ENCODE measurements at places on chromosomes 4 and X.

DNA sequence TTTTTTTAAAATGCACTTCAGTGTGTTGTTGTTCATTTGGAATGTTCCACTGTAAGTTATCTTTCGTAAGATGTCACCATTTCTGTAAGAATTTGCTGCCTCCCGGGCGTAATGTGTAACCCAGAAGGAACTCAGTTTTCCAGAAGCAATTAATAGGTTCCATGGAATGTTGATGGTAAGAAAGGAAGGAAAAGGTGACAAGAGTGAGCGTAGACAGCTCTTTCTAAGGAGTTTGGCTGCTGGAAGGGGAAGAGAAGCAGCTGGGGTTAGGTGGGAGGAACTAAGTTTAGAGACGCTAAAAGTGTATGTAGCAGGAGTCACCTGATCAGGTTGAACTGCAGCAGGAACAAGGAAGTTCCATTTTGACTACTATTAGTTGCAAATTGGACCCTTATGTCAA lies 35.9 kb downstream of the PNMA5 start:
- DNase-seq: no peak

DNA sequence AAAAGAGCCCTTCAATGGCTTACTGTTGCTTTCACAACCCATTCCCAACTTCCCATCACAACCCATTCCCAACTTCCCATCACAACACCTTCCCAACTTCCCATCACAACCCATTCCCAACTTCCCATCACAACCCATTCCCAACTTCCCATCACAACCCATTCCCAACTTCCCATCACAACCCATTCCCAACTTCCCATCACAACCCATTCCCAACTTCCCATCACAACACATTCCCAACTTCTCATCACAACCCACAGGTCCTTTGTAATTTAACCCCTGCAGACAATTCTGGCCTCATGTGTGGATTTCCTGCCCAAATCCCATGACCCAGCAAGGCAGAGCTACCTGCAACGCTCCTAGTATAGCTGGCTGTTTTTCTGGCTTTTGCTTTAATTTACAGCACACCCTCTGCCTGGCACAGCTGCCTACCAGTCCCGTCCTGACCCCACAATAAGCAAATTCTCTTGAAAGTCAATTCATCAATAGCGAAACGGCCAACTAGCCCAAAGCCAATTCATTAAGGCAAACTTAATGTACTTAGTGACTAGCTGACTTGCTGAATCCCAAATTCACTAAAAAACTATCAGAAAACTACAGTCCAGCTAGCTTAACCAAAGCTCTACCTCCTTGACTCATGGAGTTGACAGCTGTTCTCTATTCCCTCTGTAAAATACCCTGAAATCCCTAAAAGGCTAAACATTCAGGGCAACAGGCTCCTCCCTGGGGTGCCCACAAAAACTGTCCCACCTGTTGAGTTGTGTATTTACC lies 75.6 kb downstream of the AFAP1 start:
- DNase-seq: no peak

DNA sequence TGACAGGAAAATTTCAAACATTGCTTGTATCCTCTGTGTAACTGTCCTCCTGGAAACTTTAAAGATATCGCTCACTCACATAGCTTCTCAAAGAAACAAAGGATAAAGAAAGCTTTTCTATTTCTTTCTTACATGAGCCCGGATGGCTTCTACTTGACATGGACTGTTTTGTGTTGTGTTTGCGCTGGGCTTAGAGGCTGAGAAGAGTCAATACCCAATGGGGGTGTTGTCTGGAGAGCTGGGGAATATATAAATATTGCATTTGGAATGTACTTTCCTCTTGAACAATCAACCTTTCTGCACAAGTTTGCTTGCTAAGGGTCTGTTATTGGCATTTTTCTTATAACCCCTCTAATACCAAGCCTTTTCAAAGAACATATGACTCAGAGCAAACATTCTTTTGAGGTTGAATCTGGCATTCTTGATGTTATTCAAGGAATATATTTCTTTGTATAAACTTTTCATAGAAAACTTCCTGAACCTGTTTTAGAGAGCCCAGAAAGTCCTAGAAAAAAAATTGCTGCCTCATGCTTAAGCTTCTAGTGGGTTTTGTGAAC lies 331.9 kb downstream of the PACRGL start:
- no peak for DNase-seq

- no peak for DNase-seq
These were observed 339.0 kb upstream of the BOD1L1 start for GRCh38 chr4:13966231-13967195.

- no peak for DNase-seq
These were observed 30.4 kb upstream of the EMCN start for GRCh38 chr4:100548200-100548560.

- DNase-seq: no peak
These were observed 24.5 kb downstream of the RUFY3 start for GRCh38 chr4:70746179-70746839.

GRCh38 chr4:149248191-149248764 lies 567.4 kb downstream of the IQCM start:
- DNase-seq: no peak

- DNase-seq: no peak
These were observed 63.1 kb downstream of the RTL3 start for GRCh38 chrX:78595901-78596502.

- no peak for DNase-seq
These were observed 343.1 kb upstream of the NOCT start for GRCh38 chr4:138672393-138672976.

DNA sequence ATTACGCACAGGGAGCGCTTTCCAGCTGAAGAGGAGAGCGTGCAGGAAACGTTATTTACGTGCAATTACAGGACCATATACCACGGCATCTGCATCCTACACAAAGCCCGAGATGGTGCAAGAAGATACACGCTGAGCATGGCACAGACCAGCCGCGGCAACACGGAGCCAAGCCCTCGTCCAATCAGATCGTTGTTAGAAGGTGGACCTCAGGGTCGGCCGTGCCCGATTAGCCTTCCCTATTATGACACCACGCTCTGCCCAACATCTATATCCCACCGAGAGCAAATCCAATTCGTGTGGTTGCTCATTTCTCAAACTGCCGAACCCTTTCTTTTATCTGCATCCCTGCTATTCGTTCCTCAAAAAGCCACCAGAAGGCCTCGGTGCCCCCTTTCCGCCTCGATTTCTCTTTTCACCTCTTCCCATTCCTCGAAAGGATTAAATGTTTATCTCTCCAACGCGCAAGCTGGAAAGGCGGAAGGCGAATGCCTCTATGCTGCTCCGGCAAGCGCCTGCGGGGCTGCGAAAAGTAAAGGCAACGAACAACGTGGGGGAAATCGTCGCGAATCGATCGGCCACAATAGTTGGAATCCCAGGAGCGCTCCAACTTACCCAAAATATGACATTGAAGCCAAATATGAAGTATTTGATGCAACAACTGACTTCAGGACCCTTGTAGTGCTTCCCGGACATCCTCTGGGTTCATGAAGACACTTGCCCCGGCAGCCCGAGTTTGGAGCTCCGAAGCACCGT lies 702 bp downstream of the TSPAN5 start:
- DNase-seq: no peak

- no peak for DNase-seq
These were observed 65.3 kb downstream of the PDLIM5 start for GRCh38 chr4:94516999-94517398.

GRCh38 chr4:81453024-81453423 lies 18.7 kb downstream of the RASGEF1B start:
- no peak for DNase-seq

- DNase-seq: no peak
These were observed 283.9 kb upstream of the AGA start for GRCh38 chr4:177726111-177726510.

DNA sequence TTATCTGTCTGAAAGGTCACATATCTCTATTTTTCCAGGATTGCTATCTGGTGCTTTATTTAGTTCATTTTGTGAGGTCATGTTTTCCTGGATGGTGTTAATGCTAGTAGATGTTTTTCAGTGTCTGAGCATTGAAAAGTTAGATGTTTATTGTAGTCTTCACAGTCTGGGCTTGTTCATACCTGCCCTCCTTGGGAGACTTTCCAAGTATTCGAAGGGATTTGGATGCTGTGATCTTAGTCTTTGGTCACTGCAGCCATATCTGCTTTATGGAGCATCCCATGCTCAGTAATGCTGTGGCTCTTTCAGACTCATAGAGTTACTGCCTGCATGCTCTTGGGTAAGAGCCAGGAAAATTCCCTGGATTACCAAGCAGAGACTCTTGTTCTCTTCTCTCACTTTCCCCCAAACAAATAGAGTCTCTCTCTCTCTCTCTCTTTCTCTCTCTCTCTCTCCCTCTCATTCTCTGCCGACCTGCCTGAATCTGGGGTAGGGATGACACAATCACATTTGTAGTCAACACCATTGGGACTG lies 130.0 kb downstream of the AR start:
- no peak for DNase-seq

- no peak for DNase-seq
These were observed 49.5 kb downstream of the CAMK2D start for GRCh38 chr4:113711883-113712662.

DNA sequence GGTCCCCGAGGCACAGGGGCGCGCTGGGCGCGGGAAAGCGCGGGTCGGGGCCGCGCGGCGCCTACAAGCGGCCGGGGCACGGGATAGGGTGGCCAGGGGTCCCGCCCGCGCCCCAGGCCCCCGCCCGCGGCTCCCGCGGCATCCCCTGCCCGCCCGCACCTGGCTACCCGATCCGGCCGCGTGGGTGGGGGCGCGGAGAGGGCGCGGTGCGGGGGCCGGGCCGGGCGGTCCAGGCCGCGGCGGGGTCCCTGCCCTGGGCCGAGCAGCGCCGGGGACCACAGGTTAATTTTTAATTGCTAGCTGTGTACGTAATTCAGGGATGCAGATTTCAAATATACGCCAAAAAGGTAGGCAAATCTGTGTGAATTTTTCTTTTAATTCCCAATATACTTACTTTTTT lies 44.3 kb upstream of the FAM47C start:
- no peak for DNase-seq

DNA sequence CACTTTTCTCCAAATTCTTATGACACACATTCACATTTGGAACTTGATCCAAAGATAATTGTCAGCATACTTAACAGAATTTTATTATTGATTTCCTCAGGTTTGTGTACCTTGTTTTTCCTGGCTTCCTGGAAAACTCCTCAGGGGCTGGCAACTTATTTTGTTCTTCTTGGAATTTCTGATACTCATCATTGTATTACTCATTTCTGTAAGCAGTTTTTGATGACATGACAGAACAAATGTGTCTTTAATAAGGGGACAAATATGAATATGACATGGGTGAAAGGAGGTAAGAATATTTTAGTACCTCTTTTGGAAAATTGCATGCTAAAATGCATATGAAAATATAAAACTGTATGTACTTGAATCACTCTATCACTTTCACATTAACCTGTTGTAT lies 237.8 kb downstream of the ADGRL3 start:
- no peak for DNase-seq

GRCh38 chrX:130083656-130084382 lies 26.5 kb downstream of the ELF4 start:
- no peak for DNase-seq

- no peak for DNase-seq
These were observed 159.1 kb downstream of the NDST3 start for GRCh38 chr4:118193421-118193820.

DNA sequence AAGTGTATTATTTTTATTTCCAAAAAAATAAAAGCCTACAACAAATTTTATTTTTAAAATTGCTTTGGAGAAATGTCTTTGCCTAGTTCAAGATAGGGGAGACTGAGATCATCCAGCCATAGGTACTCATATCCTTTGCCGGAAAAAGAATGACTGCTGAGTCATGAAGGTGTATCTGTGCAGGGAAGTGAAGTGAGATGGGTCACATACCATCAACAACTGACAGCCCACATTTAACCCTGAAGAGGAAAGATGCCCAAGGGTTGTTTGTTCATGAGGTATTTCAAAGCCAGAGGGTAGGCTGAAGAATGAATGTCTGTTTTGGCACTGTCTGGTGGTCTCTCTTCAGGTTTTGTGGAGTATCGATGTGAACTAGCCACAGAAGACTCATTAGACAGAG lies 106.7 kb upstream of the TTC29 start:
- no peak for DNase-seq

- DNase-seq: no peak
These were observed 4.2 kb upstream of the PYURF start for GRCh38 chr4:88527787-88528186.

GRCh38 chrX:124239911-124240310 lies 92.5 kb upstream of the TEX13D start:
- no peak for DNase-seq
